ENCODE measurements at places on chromosomes 2 and 18. TPM values are rescaled to one million over a fixed set of nuclear protein-coding genes. Genes with fewer than 3 reads are reported as not detected.

DNA sequence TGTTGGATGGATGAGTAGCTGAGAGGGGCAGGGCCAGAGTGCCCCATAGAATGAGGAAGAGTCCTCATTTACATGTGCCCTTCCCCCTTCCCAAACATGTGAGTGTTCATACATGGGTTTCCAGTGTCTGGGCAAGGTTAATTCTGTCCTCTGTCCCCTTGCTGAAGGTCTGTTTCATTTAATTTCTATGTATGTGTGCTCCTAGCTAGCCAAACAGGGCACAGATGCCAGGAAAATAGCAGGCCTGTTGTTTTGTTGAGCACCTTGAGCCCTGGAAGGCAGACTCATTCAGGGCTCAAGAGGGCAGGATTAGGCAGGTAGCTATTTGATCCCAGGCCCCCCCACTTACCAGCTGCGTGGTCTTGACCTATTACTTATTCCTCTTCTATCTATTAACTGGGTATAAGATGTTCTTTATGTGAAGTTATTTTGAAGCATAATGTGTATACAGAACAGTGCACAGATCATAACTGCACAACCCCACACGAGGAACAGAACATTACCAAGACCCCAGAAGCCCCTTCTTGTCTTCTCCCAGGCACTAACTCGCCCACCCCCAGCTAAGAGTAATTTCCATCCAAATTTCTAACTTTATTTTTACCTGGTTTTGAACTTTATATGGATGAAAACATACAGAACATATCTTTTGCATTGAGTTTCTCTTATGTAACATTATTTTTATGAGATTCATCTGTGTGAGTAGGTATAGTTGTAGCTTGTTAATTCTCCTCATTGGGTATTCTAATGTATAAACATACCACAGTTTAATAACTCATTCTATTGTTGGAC lies 164.3 kb downstream of the RPIA start:
- DNase-seq = no peak

- no peak for DNase-seq
Observed at GRCh38 chr18:34224423-34225217, at the start of gene NOL4. NOL4 (minus strand) TSS chr18:34224913; CDS start chr18:34223253, 1,660 bp downstream.

DNA sequence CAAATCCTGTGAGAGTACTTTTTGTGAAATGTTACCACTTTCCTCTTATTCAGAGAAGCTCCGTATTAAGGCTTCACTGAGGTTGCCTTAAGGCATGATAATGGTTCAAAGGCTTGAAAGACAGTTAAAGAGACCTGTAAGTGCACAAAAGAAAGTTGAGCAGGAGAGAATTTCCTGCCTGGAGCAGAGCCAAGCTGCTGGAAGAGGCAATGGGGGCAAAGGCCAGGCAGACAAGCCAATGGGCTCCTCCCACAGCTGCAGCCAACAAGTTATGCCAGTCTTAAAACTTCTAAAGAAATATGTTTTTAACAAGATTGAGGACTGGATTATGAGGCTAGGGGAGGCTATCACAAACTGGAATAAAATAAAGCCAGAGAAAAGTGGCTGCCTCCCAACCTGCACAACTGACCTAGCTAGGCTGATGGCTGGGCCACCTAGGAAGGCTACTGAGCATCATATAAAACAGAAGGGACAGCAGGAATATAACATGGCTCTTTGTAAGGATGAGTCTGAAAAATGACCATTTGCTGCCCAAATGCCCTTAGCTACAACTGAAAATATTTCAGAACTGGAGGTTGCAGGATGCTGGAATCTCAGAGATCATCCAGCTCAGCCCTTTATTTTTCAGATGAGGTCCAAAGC lies 2.1 kb downstream of the IL1B start:
- no peak for DNase-seq

DNA sequence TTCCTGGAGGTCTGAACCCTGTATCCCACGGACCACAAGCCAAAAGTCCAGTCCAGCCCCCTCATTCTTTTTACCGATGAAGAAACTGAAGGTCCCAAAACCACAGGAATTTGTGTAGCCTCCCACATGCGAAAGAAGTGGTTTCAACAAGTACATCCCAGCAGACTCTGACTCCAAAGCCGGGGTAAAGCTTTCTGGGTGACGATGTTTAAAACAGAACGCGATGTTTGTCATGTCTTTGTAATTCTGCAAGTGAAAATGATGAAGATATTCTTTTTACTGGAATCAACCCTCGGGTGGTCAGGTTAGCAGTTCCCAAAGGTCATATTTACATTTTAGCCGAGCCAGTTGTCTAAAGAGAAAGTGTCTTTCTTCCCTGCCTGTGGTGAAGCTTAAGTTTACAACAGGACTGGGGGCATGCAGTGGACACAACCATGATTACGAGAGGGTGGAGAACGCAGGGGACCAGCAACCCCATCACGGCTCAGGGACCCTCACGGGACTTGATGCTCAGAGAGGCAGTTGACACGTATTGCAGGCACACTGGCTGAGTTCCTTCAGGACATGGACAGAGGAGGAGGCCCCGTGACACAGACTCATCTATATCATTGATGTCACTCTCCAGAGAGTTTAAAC lies 17.8 kb upstream of the TMEM131 start:
- no peak for DNase-seq

- no peak for DNase-seq
Observed at GRCh38 chr18:78309924-78310323, 669.7 kb upstream of the SALL3 start.

DNA sequence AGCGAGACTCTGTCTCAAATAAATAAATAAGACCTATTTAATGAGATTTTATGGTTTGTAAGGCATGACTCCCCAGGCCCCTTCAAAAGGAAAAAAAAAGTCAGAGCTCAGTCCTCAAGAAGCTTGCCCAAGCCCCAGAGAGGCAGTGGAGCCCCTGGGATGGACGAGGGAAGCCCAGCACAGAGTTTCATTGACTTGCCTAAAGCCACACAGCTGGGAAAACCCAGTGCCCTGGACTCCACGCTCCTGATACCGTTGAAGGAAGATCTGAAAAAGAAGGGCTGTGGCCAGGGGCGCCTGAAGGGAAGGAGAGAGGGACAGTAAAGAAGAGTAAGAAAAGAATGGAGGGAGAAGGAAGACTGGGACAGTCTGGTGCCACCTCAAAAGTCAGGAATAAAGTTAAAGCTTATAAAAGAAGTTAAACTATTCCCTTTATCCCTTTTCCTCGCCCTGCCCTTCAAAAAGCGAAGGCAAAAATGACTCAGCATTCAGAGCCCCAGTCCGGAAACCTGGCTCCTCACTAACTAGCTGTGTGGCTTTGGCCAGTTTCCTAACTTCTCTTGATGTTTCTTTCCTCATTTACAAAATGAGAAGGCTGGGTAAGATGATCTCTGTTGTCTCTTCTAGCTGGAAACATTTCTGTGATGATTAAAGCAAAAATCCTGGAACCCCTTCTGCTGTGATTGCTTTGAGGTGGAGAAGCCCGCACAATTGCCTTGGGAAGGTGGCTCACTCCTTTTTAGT lies 46.7 kb downstream of the LYPD1 start:
- DNase-seq = no peak

SALL3 gene
- not detected for total RNA-seq

CCDC195 gene
- not detected for total RNA-seq

IL18RAP gene
- 0.11 TPM for total RNA-seq
